Parietal lobe (tissue), 2 donors: ENCODE measurements at places on chromosomes 2 and 18. TPM values are rescaled to one million over a fixed set of nuclear protein-coding genes. Genes with fewer than 3 reads are reported as not detected.

The BOK gene
- total RNA-seq: 19.4 TPM

The INSIG2 gene
- total RNA-seq: 29.1 TPM

The TNS1 gene
- 10.3 TPM for total RNA-seq

The OTOS gene
- total RNA-seq: not detected

The ASPRV1 gene
- total RNA-seq: 8.8 TPM

The BOLL gene
- total RNA-seq: not detected

The DSG4 gene
- total RNA-seq: not detected

The EN1 gene
- total RNA-seq: not detected

The HOXD12 gene
- total RNA-seq: not detected

The SRD5A2 gene
- not detected for total RNA-seq

The APCDD1 gene
- 18.8 TPM for total RNA-seq

The DES gene
- total RNA-seq: not detected

The CERKL gene
- 1.3 TPM for total RNA-seq

The IL36B gene
- total RNA-seq: not detected

The NT5C1B gene
- total RNA-seq: not detected

The CLEC4F gene
- total RNA-seq: not detected

The LRATD1 gene
- total RNA-seq: 35.1 TPM

The GDF7 gene
- 0.31 TPM for total RNA-seq

The BCL2 gene
- 49.1 TPM for total RNA-seq

The LRRC30 gene
- total RNA-seq: not detected

The RETSAT gene
- total RNA-seq: 14.4 TPM

The CUL3 gene
- total RNA-seq: 145 TPM

The MEP1B gene
- not detected for total RNA-seq

The GAL3ST2 gene
- total RNA-seq: 1.3 TPM

The TEKT4 gene
- total RNA-seq: not detected

The MAP2 gene
- total RNA-seq: 1,096 TPM

The SERPINB3 gene
- not detected for total RNA-seq

The PTPRN gene
- 30.7 TPM for total RNA-seq

The LHCGR gene
- not detected for total RNA-seq

The GREB1L gene
- total RNA-seq: 0.94 TPM

The SPP2 gene
- total RNA-seq: not detected

The PROM2 gene
- 9.4 TPM for total RNA-seq

The SLC16A14 gene
- total RNA-seq: 49.5 TPM

The ADAM23 gene
- total RNA-seq: 37.2 TPM

The DNER gene
- total RNA-seq: 93.3 TPM

The COLEC12 gene
- total RNA-seq: 5.0 TPM

The RAD51AP2 gene
- total RNA-seq: 0.94 TPM

The LONRF2 gene
- total RNA-seq: 87.6 TPM

The ESPNL gene
- not detected for total RNA-seq

The RMC1 gene
- total RNA-seq: 32.6 TPM

The PRR30 gene
- total RNA-seq: not detected

The RGPD4 gene
- total RNA-seq: not detected

The UGT1A8 gene
- not detected for total RNA-seq

The COL3A1 gene
- 19.1 TPM for total RNA-seq

The MDH1 gene
- total RNA-seq: 170 TPM

The MROH2A gene
- not detected for total RNA-seq

The RELCH gene
- total RNA-seq: 133 TPM

The LYG2 gene
- total RNA-seq: not detected

The EPHA4 gene
- total RNA-seq: 123 TPM

The GLI2 gene
- 6.3 TPM for total RNA-seq

The FEZ2 gene
- total RNA-seq: 73.9 TPM

The TUBA3E gene
- not detected for total RNA-seq

The TFCP2L1 gene
- total RNA-seq: under 0.01 TPM

The TLX2 gene
- not detected for total RNA-seq
